ENCODE measurements at places on chromosomes 1 and 21.

DNA sequence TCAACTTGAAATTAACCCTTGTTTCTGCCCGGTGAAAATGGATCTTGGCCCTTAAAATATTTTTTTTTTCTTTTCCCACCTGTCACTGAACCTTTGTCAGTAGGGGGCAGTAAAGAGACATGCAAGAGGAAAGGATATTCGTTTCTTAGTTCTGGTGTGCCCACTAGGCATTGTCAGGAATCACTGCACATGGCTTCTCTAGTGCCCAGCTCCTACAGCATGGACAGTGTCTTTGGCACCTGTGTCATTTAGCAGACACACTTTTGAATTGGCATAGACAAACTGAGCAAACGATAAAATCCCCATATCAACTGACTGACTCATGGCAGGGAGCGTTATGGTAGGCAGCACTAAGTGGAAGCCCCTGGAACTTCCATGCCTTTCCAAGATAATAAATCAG lies 1048.1 kb downstream of the BRINP3 start:
- no peak for DNase-seq

- DNase-seq = no peak
Observed at GRCh38 chr1:33015216-33015615, 21.5 kb downstream of the AK2 start.

GRCh38 chr1:40383488-40384412 lies 10.2 kb downstream of the SMAP2 start:
- no peak for DNase-seq

- peak; percentile 36 for DNase-seq
Observed at GRCh38 chr1:221439008-221439746, 302.7 kb downstream of the DUSP10 start.

GRCh38 chr1:11653101-11653860 lies 948 bp downstream of the FBXO2 start:
- no peak for DNase-seq

GRCh38 chr1:206933333-206933945 lies 11.7 kb upstream of the FCMR start:
- DNase-seq = peak; percentile 71

- no peak for DNase-seq
Observed at GRCh38 chr1:87330057-87330884, 1.6 kb downstream of the LMO4 start.

GRCh38 chr1:220914283-220915116 lies 35.3 kb downstream of the HLX start:
- no peak for DNase-seq

GRCh38 chr1:193141804-193142203 lies 20.0 kb downstream of the CDC73 start:
- DNase-seq = no peak

Data from stimulated activated CD4-positive, alpha-beta T cell treated with anti-CD3 and anti-CD28 coated beads, Interleukin-12 subunit alpha, Interleukin-12 subunit beta, amount 100 ng/mL, for 4 hours (primary cell).